ENCODE measurements at places on chromosomes 16 and 17.

GRCh38 chr17:3950584-3950983, 13.7 kb downstream of the ATP2A3 start:
- no peak for DNase-seq

GRCh38 chr17:4673986-4674684, 29.8 kb downstream of the PELP1 start:
- DNase-seq = no peak

DNA sequence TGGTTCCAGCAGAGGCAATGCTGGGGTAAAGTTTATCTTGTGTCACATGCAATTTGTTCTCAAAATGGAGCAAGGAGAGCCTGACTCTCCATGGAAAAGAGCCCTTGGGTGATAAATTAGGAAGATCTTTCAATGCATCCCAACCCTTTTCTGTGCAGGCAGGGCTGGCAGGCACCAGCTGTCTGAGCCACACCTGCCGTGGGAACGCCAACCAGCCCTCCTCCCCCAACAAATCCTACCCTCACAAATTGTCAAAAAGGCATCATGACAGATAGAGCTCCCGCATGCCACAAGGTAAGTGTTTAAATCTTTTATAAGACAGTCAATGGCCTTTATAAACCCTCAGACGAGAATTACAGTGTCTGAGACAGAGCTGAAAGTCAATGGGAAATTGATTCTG, 418.5 kb upstream of the CDH5 start:
- no peak for DNase-seq

DNA sequence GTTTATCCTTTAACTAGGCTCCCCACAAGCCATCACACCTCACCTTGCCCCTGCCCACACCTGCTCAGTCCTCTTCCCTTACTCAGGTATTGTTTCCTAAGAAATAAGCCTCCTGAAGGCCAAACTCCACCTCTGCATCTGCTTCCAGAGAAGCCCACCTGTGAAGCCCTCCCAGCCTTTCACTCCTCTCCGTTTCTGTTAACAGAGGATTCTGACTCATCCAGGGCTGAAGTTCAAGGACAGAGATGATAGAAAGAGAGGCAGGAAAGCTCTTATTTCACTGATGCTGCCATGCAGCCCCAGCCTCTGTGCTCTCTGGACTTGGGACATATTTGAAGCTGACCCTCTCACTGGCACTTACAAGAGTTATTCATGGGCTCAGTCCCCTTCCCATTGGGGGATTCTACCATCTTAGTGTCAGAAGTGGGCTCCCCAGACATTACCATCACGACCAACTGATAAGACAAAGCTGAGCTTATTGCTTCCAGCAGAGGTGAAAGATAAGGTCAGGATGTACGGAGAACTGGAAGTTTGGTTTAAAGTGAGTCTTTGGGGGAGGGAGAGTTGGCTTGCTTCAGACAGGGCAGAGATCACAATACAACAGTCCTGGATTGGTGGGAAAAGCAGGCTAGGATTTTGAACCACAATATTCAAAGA, 35.3 kb upstream of the XYLT2 start:
- DNase-seq = no peak

GRCh38 chr17:7894866-7895265, 6.3 kb downstream of the CHD3 start:
- no peak for DNase-seq

- no peak for DNase-seq
Measured at GRCh38 chr17:3865176-3865575, 19.1 kb upstream of the NCBP3 start.

DNA sequence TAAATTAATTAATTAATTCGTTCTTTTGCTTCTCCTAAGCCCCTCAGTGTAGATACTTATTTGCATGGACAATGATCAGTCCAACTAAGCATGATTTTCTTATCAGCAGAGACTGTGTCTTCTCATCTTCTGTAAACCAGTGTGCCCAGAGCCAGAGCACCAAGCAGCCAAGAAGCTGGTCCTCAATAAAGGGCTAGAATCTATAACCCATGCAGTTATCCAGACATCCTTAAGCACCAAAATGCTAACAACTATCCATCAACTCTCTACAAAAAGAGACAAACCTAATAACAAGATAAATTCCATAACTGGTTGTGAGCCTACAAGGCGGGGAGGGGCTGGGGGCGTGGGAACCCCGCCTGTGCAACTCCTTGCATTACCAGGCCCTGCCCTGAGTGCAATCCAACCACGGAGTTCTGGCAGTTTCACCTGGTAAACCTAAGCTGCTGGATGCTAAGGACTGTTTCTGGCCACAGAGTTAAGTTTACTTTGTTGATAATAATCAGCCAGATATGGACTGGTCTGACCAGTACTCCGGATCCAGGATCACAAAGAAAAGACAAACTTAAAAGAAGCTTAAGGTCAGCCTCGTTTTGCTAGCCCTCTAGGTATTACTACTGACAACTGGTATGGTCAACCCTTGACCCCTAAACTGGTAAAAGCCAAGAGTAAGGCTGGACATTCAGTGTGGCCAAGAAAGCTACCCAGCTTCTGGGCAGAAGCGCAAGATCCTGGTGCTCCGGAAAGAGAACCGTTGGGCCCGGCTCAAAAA, 51.5 kb downstream of the ZFHX3 start:
- no peak for DNase-seq

GRCh38 chr17:42709561-42709960, 27.2 kb downstream of the CNTNAP1 start:
- DNase-seq = no peak

GRCh38 chr16:76661691-76662235, 384.6 kb downstream of the CNTNAP4 start:
- DNase-seq = no peak

- DNase-seq = peak; percentile 70
Measured at GRCh38 chr17:47324224-47325020, 667 bp downstream of the EFCAB13 start.

- DNase-seq = no peak
Measured at GRCh38 chr16:80602894-80603293, 62.1 kb downstream of the DYNLRB2 start.

DNA sequence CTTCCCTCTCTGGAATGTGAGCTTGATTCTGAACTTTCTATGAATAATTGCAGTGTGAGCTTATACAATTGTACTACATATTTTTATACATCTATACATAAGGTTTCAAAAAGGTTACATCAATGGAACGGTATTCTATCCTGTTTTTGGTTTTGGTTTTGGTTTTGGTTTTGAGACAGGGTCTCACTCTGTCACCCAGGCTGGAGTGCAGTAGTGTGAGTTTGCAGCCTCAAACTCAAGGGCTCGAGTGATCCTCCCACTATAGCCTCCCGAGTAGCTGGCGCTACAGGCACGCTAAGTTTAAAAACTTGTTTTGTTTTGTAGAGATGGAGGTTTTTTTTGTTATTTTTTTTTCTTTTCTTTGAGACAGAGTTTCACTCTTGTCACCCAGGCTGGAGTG, 1.1 kb downstream of the CTRB1 start:
- peak; percentile 24 for DNase-seq

DNA sequence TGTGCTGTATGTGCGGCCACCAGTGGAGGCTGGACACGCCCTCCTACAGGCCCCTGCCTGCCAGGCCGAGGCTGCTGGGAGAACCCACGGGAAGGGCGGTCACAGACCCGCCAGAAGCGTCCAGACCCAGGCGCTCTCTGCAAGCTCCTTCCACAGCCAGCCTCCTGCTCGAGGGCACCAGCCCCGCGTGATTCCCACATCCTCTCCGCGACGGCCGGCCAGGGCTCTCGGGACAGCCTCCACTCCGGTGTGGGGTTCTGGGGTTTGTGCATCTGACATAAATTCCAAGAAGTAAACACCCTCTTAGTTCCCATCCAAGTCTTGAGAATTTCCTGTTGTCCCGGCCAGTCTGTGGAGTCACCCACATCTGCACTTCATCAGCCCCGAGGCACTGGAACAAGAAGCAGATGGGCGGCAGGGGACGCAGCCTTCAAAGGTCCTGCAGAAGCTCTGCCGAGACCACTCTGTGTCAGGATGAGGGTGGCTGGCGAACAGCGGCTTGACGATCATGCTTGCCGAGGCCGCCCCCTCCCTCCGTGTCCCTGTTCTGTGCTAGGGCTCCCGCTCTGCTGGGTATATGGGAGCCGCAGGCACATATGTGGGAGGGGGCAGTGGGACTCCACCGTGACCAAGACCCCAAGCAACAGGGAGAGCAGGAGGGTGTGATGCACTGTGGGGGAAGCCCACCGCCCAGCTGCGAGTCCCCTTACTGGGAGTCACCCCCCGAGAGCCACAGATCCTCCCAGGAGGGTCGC, 2.4 kb upstream of the TMEM204 start:
- DNase-seq = no peak

DNA sequence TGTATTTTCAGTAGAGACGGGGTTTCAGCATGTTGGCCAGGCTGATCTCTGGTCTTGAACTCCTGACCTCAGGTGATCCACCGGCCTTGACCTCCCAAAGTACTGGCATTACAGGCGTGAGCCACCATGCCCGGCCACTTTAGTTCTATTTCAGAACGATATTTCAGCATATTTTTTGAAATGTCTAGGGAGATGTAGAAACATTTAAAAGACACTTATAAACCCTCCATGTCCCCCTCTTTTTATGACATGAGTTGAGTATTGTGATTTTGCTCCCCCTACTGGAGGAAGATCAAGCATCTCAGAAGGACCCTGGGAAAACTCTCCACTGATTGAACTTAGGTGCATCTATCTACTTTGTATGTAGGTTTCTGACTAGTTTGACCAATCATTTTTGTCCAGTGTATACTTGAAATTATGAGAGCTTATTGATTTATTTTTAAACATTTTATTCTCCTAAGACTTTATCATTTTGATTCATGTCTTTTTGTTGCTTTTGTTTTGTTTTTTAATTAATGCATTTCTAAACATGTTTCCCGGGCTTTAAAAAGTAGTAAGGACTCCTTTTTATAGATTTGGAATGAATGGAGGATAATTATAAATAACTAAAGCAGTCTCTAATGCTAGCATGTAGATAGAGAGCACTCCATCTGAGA, 105.1 kb downstream of the CHD9 start:
- peak; percentile 50 for DNase-seq

DNA sequence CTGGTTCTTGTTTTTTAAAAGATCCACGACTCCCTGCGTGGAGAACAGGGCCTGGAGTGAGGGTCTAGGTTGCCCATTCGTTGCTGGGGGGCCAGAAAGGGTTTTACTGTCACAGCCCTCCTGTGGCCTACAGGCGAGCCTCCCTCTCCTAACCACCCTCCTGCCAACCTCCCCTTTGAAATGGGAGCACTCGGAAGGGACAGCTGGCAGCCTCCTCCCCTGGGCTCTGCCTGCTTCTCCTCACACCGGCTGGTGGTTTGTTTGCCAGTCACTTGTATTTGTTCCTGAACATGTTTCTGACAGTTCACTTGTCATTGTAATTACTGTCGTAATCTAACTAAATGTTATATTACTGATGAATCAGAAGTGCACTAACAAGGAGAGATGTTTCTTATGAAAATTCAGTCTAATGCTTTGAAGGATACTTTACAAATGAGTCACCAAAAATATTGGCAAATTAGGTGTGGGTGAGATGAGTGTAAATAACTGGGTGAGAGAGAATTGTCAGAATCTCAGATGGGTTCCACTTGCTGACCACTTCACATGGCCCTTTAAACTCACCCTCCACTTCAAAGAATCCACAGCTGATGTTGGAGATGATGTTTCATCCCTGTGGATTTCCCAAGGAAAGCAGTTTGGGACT, 2.7 kb upstream of the SPPL2C start:
- no peak for DNase-seq

DNA sequence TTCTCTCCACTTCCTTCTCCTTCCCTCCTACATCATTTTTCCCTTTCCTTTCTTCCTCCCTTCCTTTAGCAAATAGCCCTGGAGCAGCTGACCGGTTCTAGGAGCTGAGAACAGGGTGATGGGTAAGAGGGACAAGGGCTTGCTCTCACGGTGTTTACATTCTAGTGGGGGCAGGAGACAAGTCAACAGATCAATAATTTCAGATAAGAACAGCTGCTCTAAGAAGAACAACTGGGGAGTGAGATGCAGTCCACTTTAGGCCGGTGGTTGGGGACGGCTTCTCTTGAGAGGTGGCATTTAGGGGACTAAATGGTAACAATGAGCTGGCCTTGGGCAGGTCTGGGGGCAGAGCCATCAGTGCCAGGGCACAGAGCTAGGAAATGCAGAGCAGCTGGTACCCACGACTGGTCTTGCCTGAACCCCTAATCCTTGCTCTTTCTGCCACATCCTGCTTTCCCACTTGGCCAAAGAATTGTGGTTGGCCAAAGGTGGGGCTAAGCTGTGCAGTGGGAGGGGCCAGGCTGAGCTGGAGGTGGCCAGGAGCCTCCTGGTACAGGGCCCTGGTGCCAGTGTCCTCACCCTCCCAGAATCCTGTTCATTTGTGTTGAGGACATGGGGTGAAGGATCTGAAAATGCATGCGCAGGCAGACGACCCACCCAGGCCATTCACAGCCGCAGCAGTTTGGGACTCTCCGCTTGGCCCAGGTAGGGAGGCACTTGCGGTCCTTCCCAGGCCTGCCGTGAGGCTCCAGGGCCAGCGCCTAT, 17.7 kb downstream of the CBX4 start:
- DNase-seq = no peak

DNA sequence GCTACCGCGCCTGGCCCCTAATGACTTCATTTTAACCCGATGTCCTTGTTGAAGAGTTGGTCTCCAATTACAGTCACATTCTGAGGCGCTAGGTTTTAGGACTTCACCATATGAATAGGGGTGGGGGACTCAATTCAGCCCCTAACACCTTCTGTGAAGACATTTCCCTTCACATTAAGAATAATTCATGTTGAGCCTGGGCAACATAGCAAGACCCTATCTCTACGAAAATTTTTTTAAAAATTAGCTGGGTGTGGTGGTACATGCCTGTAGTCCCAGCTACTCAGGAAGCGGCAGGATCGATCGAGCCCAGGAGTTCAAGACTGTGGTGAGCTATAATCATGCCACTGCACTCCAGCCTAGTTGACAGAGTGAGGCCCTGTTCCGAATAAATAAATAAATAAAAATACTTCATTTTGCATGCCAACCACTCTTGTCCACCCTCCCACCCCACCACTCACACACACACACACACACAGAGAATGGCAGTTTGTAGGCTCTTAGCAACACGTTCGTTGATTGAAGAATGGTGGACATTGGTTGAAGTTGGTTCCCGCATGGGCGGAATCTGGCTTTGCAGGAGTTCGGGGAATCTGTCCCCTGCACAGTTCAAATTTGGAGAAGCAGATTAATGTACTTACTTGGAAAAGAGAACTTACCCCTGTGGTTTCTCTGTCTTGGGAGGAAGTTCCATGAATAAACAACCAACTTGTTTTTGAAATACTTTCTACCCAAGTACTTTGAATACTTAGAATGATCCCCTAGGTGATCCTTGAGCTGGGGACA, 27.8 kb upstream of the TVP23A start:
- peak; percentile 87 for DNase-seq

GRCh38 chr17:31144428-31144827, 49.7 kb downstream of the NF1 start:
- no peak for DNase-seq

All from inflammatory macrophage treated with lipopolysaccharide for 4 hours (primary cell).